Right ventricle myocardium inferior (tissue), 1 donor: ENCODE measurements at places on chromosomes 2 and 18.

- DNase-seq: no peak
These were observed 77.8 kb upstream of the HS6ST1 start for GRCh38 chr2:128396500-128396891.

DNA sequence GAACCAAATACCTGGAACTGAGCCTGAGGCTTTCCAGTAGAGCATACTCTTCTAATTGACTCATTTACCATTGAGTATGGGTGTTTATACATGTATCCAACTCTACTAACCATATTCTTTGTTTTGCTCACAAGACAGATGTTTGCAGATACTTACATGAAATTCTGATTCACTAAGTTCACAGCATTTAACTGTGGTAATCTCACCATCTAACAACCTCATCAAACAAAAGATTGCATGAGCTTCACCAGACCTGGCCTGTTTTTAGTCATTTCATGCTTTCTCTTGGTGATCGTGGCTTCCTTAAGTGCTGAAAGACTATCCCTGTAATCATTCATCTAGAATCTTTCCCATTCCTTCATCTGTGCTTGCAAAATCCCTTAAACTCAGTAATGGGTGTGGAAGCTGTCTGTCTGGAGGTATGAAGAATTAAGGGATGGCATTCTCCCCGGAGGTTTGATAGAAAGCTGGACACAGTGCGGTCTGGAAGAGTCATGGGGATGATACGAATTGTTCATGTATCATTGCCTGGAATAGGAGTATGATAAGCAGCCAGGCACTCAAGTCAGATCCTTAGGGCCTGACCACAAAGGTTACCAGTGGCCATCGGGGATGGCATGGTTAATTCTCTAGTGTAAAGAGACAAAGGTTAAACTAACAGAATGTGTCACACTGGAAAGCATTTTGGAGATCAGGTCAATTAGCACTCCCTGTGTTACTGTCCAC, 42.0 kb upstream of the IL1R1 start:
- no peak for DNase-seq

DNA sequence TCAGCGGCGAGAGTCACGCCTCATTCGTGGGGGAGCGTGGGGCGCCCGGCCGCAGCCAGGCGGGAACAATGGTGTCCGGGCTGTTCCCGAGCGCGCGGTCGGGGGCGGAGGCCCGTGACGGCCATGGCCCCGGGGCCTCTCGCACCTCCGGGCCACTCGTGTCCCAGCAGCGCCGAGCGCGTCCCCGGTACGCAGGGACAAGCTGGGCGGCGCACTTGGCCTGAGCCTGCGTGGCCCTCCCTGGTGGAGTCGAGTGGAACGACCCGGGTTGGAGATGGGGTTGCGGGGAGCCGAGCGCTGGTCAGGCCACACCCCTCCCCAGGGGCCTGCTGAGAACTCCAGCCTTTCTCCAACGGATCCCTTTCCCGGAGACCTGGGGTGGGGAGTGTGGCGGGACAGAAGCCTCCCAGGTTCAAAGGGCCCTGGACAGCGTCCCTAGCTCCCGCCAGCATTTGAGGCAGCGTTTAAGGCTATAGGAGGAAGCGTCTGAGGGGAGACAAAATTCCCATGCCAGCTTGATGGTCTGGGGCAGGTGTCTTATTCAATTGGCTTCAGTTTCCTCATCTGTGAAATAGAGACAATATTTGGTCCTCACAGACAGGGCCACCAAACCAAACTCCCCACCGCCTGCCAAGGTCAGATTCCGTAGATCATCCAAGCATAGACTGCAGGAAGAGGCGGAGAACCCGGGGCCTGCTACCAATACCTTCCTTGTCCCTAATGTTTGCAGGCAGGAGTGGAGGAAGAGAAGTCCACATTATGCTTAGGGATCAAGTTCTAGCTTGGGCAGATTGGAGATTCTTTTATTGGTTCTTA, 553 bp downstream of the CNDP2 start:
- DNase-seq: no peak

DNA sequence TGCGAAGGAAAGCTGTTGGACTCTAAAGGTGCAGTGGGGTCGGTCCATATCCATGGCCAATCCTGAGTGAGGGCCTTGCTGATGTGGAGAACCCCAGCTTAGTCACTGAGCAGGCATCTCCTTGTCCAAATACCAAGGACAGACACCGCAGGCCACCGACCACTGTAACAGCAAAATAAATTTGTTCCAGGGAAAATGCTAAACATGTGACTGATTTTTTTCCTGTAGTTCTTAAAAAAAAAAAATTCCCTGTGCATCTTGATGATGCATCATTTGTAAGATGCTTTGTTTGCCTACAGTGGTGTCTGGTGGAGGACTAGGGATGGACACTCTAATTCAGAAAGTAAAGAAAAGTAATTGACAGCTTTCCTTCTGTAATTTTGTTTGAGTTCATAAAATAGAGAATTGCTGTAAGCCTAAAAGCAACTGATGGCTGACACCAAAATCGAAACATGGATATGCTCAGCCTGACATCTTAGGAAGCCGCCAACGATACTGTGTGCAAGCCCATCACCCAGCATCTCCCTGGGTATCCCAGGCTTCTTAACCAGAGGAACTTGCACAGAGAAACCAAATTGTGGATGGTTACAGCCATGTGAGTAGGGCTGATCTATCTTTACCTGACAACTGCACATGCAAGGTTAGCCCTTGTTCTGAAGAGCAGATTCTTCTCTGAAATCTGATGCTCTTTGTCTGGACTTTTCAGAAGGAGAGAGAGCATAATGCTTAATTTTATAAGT, 188.6 kb downstream of the ARL4C start:
- no peak for DNase-seq

- DNase-seq: no peak
These were observed 12.2 kb upstream of the POU3F3 start for GRCh38 chr2:104841744-104842143.
